ENCODE measurements at places on chromosomes 11 and 22. TPM values are rescaled to one million over a fixed set of nuclear protein-coding genes. Genes with fewer than 3 reads are reported as not detected.

The SMTNL1 gene
- total RNA-seq: not detected

The GLB1L3 gene
- 0.69 TPM for total RNA-seq

The DAGLA gene
- 3.9 TPM for total RNA-seq

The RFPL1 gene
- not detected for total RNA-seq

The HBD gene
- total RNA-seq: 1.2 TPM

The DLAT gene
- 58.3 TPM for total RNA-seq

The MPPED2 gene
- 70.9 TPM for total RNA-seq

The CHRM1 gene
- 4.4 TPM for total RNA-seq

The MN1 gene
- 24.6 TPM for total RNA-seq

The OLFML1 gene
- 34.9 TPM for total RNA-seq

The RFPL3 gene
- total RNA-seq: not detected

The RASD2 gene
- 2.3 TPM for total RNA-seq

The OR51I1 gene
- total RNA-seq: 0.28 TPM

The APOA1 gene
- total RNA-seq: 9.1 TPM

The EHF gene
- 0.50 TPM for total RNA-seq

The PRR33 gene
- not detected for total RNA-seq

The UPK3A gene
- total RNA-seq: 0.28 TPM

The PRR5L gene
- total RNA-seq: 30.6 TPM

The SNX32 gene
- total RNA-seq: 3.3 TPM

The PLXNB2 gene
- 41.1 TPM for total RNA-seq

The OR4D5 gene
- not detected for total RNA-seq

The GNB1L gene
- 3.2 TPM for total RNA-seq

The KCNQ1 gene
- total RNA-seq: 1.3 TPM

The ATXN10 gene
- 163 TPM for total RNA-seq

The OR52I1 gene
- total RNA-seq: not detected

The MTCH2 gene
- total RNA-seq: 77.9 TPM

The EXPH5 gene
- total RNA-seq: 8.2 TPM

The TUBA8 gene
- 9.7 TPM for total RNA-seq

The OR52E8 gene
- total RNA-seq: not detected

The GVQW3 gene
- total RNA-seq: 17.0 TPM

The FUT4 gene
- 8.0 TPM for total RNA-seq

The ABCC8 gene
- 5.5 TPM for total RNA-seq

The SCT gene
- not detected for total RNA-seq

The OTOG gene
- under 0.01 TPM for total RNA-seq

The MUC5AC gene
- total RNA-seq: not detected

The IGLL5 gene
- total RNA-seq: not detected

The MGAT3 gene
- total RNA-seq: 30.0 TPM

The CECR2 gene
- total RNA-seq: 5.1 TPM

The UCP3 gene
- total RNA-seq: 0.89 TPM

The PUS3 gene
- 10.8 TPM for total RNA-seq

The OR51B5 gene
- total RNA-seq: 1.7 TPM

The KRTAP5-2 gene
- total RNA-seq: not detected

The RTL10 gene
- 11.0 TPM for total RNA-seq

The GLYAT gene
- 0.10 TPM for total RNA-seq

The OR5B21 gene
- total RNA-seq: not detected

The CCDC87 gene
- 0.77 TPM for total RNA-seq

The GRIK4 gene
- 6.1 TPM for total RNA-seq

The ASCC2 gene
- total RNA-seq: 18.5 TPM

The FOLR3 gene
- 0.89 TPM for total RNA-seq

The TRIM48 gene
- not detected for total RNA-seq

The ACRV1 gene
- total RNA-seq: 0.17 TPM

The TPBGL gene
- 0.11 TPM for total RNA-seq

The DNAJB7 gene
- total RNA-seq: not detected

The FAT3 gene
- total RNA-seq: 87.7 TPM

The FGF19 gene
- not detected for total RNA-seq

The RASSF10 gene
- 7.9 TPM for total RNA-seq

The UBTFL1 gene
- not detected for total RNA-seq

All from spinal cord (tissue), 10 donors.